ENCODE measurements at places on chromosomes 12 and 14. TPM values are rescaled to one million over a fixed set of nuclear protein-coding genes. Genes with fewer than 3 reads are reported as not detected.

The AMDHD1 gene
- total RNA-seq, result not detected

The TMCC3 gene
- 20.5 TPM for total RNA-seq

The EFS gene
- 0.24 TPM for total RNA-seq

- DNase-seq, result no peak
Measured at GRCh38 chr12:109502332-109502731, 24.9 kb downstream of the UBE3B start.

The PHC1 gene
- total RNA-seq, result 25.1 TPM

The RPS6KL1 gene
- total RNA-seq, result 18.6 TPM

DNA sequence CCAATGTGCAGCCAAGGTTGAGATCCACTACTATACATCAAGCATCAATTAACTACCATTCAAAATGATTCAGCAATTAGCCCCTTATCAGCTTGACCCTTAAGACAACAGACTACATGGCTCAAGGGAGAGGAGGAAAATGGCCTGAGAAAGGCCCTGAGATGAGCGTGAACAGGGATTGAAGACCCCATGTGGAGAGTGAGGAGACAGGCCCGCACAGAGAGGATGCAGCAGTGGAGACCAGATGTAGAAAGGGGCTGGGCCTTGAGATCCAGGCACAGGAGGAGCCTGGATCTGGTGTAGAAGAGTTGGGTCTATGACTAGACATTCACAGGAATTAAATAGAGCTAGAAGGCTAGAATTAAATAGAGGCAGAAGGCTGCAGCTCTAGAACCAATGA lies 229.1 kb downstream of the MON2 start:
- no peak for DNase-seq

DNA sequence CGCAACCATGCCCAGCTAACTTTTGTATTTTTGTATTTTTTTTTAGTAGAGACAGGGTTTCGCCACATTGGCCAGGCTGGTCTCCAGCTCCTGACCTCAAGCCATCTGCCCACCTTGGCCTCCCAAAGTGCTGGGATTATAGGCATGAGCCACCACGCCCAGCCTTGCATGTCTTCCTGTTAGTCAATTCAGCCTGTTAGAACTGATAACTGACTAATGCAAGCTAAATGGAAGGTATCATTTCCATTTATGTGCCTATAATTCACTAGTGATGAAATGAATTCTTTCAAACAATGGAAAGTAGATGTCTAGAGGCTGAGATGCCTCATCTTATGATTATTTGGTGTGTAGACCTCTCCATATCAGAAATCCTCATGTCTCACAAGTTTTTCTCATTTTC lies 37.3 kb upstream of the DIP2B start:
- no peak for DNase-seq

The HHIPL1 gene
- total RNA-seq, result 4.3 TPM

The SLC17A8 gene
- total RNA-seq, result not detected

DNA sequence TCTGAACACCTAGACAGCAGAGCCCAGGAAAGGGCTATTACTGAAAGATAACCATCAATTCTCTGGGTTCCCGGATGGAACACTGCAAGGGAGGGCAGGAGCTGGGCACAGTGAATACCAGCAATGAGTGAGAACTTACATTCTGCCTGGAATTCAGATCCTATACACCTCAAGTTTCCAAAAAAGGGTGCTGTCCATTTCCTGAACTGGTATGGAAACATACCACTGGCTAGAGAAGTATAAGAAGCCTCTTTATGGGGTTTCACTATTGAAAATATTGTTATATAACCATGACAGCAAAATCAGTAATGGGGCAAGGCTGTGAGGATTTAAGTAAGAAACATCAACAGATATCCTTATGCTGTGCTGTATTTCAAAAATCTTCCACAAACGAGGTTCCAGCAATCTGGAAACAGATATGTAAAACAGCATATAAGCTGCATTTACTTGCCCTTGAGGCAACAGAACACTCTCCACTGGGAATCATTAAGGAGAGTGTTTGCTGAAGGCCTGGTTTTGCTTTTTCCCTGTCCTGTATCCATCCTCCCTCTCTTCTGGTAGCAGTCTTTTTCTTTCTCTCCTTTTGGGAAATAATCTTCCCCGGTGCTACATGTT lies 53.3 kb upstream of the GTF2A1 start:
- DNase-seq, result no peak

The DEGS2 gene
- not detected for total RNA-seq

DNA sequence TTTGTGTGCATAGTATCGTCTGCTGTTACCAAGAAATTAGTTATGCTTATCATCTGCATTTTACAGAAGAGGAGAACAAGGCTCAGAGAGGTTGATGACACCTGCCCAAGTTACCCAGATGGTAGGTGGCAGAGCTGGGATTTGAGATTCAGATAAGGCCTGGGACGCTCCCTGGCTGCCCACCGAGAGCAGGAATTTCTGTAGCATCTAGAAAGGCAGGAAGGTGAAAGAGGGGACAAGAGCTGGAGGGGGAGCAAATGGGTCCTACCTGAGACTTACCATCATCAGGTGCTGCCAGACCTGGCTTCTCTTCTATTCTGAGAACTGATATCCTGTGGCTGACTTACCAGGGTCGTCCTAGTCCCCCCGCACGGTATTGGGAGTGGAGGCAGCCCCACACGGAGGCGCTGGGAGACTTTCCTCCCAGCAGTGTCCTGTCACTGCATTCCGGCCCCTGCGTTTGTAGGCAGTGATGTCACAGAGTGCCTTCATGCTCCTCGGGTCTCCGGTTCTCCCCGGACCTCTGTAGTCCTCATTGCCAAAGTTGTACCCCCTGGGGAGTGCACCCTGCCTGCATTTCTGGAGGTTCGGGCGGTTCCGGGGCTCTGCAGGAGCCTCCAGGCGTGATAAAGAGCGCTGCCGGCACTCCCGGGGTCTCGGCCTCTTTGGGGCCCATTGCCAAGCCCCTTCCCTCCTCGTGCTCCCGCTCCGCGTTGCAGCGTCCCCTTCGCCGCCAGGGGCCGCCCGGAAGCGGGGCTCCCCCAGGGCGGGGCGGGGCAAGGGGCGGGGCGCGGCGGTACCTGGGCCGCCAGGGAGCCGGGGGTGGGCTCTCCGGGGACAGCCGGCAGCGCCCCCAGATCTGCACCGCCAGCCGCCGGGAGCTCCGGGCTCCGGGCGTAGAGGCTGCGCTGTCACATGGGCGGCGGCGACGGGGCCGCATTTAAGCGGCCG lies at the start of gene CABP1:
Gene CABP1 (plus strand): TSS at position 856 of the 951 bp plus-strand sequence. CDS start 60 bp downstream, at position 916.
- DNase-seq, result no peak

DNA sequence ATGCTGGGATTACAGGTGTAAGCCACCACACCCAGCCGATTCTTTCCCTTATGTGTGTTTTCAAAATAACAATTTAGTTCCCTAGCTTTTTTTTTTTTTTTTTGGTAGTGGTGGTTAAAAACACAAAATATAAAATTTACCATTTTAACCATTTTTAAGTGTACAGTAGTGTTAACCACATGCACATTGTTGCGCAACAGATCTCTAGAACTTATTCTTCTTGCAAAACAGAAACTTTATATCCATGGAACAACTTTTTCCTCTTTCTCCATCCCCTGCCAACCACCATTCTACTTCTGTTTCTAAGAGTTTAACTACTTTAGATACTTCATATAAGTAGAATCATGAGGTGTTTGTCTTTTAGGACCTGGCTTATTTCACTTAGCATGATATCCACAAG lies 1.1 kb upstream of the NDUFA12 start:
- no peak for DNase-seq

The PELI2 gene
- 3.7 TPM for total RNA-seq

The ADCY6 gene
- 48.5 TPM for total RNA-seq

- DNase-seq, result peak; percentile 80
Measured at GRCh38 chr12:43292699-43293098, 259.3 kb downstream of the ADAMTS20 start.

The ASCL1 gene
- not detected for total RNA-seq

DNA sequence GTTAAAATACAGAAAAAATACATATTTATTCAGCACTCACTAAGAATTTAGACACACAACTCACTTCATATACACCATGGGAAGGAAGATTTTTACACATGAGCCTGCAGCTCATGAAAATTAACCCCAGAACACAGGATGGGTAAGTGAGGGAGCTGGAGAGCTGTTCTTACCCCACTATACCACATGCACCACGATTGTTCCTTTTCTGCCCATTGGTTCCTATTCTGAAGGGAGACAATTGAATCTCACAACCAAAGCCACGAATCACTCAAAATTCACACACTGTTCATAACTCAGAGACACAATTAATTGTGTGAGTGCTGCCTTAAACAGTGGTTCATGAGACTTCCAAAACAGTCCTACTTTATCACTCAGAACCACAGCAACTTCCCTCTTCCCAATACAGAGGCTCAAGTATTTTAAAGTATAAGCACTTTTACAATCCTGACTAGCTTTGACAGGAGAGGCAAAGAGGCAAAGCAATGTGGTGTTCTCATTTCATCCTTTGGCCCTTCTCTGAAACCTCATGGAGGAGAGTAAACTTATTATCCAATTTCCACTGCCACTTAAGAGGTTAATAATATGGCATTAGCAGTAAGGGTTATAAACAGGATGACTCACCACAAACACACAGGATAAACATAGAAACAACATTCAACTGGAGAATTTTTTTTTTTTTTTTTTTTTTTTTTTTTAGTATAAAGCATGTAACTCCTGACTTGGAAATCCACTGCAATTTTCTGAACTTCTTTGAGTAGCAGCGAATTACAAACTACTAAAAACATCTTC lies 59.5 kb downstream of the ITPR2 start:
- no peak for DNase-seq

DNA sequence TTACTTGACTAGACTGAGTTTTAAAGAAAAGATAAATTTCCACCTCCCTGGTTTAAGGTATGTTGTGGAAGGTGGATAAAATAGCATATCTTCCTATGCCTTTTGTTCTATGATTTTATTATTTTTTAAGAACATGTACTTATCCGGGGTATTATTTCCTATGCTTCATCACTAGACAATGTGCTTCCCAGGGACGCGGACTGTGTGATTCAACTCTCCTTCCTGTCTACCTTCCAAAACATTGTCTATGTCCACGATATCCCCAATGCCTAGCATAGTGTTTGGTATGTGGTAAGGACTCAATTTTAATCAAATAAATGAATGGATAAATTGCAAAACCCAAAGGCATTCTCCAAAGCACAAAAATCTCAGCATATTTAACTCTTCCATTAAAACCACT lies 8.3 kb upstream of the CCND2 start:
- no peak for DNase-seq

DNA sequence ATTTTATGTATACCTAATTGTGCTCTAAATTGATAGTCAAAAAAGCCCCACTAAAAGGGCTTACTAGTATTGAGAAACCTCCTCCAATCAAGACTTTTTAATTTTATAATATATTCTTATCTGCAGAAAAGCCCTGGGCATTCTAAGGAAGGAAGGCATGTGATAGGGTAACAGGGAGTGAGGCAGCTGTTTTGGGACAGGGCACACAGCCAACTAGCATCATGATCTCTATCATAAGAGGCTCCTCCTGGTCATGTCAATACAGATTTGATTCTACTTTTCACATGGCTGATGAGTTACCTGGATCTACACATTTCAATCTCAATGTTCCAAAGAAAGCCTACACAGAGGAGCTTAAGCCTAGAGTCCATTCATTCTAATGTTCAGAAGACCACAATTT lies 9.1 kb downstream of the ADAM20 start:
- DNase-seq, result no peak

- DNase-seq, result no peak
Measured at GRCh38 chr12:117328556-117329100, 32.8 kb downstream of the NOS1 start.

DNA sequence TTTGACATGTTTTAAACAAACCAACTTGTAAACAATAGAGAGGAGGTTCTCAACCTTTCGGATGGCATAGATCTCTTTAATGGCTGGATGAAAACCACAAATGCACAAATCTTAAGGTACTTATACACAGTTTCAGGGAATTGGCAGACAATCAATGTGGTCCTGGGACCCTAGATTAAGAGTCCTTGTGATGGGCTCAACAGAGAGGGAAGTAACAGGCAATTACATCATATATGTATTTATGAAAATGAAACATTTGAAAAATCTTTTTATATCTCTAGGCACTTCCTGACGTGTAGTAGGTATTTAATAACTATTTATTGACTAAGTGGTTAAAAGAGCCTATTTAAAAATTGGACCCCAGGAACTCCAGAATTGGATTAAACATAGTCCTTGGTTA lies 897 bp downstream of the ACTR10 start:
- no peak for DNase-seq

DNA sequence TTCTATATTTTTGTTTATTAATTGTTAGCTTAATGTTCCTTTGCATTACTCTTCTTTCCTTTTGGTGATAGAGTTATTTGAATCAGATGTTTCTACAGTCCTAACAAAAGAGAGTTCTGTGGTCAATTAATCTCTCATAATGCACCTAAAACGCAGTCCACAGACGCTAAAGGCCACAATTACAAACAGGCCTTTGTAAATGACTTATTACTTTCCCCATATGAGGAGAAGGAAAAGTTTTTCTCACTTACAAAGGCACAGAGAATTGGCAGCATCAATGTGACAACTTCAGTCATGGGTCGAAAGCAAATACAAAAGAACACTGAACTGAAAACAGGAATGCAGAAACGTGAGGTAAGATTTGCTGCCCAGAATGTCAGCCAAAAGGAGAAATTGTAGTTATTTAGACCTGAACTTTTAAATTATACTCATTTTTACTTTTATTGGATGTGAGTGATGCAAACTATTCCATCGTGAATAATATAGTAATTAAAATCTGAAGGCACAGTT lies 142.0 kb upstream of the SYT10 start:
- DNase-seq, result no peak

The HRK gene
- not detected for total RNA-seq

The SLC4A8 gene
- 3.4 TPM for total RNA-seq

- DNase-seq, result no peak
Measured at GRCh38 chr12:131454418-131455217, 256.3 kb upstream of the SFSWAP start.

DNA sequence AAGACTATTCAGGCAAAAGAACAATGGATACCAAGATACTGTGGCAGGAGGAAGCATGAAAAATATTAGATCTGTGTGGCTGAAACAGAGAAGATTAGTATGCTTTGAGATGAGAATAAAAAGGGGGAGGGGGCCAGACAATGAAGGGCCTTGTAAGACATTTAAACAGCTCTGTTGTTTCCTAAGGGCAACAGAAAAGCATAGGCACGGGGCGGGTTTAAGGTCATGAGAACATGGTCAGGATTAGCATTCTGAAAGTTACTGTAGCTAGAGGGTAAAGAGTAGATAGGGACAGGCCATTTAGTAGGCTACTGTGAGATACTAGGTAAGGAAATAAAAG lies 18.6 kb downstream of the INTS13 start:
- no peak for DNase-seq

DNA sequence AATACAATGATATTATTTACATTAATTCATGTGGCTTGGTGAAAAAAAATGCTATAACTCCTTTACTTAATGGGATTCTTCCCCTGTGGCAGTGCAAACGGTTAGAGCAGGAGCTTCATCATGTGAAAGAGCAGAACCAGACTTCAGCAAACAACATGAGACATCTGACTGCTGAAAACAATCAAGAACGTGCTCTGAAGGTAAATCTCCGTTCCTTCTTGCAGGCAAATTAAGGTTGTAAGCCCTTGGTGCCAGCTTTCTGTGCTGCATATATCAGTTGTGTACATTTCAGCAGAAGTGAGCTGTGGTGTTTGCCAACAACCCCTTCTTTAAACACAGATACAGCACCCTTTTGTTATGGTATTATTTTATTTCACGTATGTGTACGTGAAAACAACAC lies 171.7 kb downstream of the MIPOL1 start:
- no peak for DNase-seq

Data from glomerular endothelial cell (primary cell).